ENCODE measurements at places on chromosomes 5 and 9. TPM values are rescaled to one million over a fixed set of nuclear protein-coding genes. Genes with fewer than 3 reads are reported as not detected.

DNA sequence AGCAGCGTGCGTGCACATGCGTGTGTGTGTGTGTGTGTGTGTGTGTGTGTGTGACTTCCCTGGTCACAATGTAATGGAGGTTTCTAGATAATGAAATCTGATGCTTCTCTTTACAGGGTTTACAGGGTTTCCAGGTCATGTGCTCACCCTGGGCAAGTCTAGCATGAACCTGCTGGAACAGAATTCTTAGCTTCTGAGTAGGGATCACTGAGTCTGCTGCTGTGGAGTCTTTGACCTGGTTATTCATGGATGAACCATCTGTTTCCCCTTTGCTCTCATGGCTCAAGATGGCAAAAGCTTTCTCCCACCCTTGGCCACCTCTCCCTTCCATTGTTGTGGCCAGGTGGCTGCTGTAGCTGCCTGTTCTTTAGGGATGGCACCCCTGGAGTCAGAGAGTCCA is 111.6 kb upstream of the SHB start:
- no peak overlapping the region for H3K4me3 ChIP-seq
- H3K36me3 ChIP-seq = no peaks in the 10 kb centered on the region
- H3K4me1 ChIP-seq = no peaks in the 10 kb centered on the region
- no peaks in the 10 kb centered on the region for H3K27me3 ChIP-seq

- DNase-seq = no peak
- H3K4me3 ChIP-seq = no peak overlapping the region
- H3K27ac ChIP-seq = no peak overlapping the region
- H3K36me3 ChIP-seq = no peaks in the 10 kb centered on the region
- H3K4me1 ChIP-seq = no peaks in the 10 kb centered on the region
Observed at GRCh38 chr9:70995511-70995910, 125.9 kb downstream of the TRPM3 start.

DNA sequence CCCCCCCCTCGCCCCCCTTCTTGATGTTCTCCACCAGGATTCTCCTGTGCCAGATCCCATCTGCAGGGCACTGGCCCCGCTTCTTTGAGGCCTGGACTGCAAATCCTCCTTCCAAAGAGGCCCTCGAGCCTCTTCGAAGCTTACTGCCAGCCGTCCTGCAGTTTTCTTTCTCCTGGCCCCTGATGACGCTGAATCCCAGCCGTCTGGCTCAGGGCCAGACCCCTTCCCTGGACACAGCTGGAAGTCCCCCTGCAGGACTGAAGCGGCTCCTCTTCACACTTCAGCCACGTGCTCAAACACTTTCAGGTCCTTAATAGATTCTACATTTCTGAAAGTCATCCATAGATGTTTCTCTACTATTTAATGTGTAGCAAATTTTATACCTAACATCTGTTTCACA is 121.5 kb downstream of the EHMT1 start:
- H3K36me3 ChIP-seq = peaks cover 25% of the 10 kb centered on the region
- no peak overlapping the region for H3K27ac ChIP-seq
- no peak for DNase-seq
- H3K27me3 ChIP-seq = no peaks in the 10 kb centered on the region
- H3K4me3 ChIP-seq = no peak overlapping the region

DNA sequence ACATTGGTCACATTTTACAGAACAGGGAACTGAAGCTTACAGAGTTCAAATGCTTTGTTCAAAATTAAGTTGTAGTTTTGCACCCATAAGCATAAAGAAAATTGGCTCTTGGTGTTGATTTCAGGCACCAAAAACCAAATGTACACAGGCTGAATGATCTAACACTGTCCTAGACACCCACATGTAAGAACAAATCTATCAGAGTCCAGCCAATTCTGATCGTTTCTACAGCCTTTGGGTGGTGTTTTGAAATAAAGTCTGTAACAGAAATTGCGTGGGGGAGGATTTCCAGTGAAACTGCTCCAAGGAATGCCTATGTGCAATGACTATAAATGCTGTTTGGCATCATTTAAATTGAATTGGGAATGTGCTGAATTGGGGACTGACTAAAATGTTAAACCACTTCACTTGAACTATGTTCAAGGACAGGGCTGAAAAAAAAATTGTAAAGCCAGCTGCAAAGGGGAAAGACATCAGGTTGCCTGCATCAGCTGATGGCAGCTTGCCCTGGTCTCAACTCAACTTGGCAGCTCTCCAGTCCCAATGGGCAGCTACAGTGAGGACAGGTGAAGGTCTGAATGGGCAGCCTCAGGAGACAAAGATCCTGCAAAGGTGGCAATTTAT is 92.2 kb upstream of the TRPC7 start:
- no peak overlapping the region for H3K27ac ChIP-seq
- H3K4me3 ChIP-seq = no peak overlapping the region
- no peak for DNase-seq
- H3K4me1 ChIP-seq = no peaks in the 10 kb centered on the region
- H3K36me3 ChIP-seq = no peaks in the 10 kb centered on the region

DNA sequence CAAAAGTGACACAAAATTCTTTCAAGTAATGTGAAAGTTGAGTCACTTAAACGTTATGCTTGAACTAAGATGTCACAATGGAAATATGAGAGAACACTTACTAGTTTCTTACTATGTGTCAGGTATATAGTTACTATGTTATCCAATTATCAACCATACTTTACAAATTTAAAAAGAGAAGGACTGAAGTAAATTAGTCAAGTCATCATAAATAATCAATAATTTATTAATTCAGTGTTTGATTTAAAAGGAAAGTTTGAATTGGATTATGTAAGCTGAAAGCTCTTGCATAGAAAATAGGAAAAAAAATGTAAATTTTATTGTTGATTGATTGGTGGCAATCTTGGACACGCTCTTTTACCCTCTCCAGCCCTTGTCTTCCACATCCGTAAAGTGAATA is 76.3 kb downstream of the GABRA1 start:
- no peak for DNase-seq
- no peaks in the 10 kb centered on the region for H3K4me1 ChIP-seq
- no peak overlapping the region for H3K4me3 ChIP-seq
- H3K27me3 ChIP-seq = peaks cover 7% of the 10 kb centered on the region
- H3K36me3 ChIP-seq = peaks cover 3% of the 10 kb centered on the region

- no peaks in the 10 kb centered on the region for H3K36me3 ChIP-seq
- H3K27me3 ChIP-seq = no peaks in the 10 kb centered on the region
- no peaks in the 10 kb centered on the region for H3K4me1 ChIP-seq
- no peak for DNase-seq
Observed at GRCh38 chr5:51908215-51908614, 525.0 kb downstream of the ISL1 start.

GRCh38 chr5:32538031-32538547 is 47.3 kb upstream of the SUB1 start:
- H3K27ac ChIP-seq = no peak overlapping the region
- DNase-seq = no peak
- peaks cover 4% of the 10 kb centered on the region for H3K4me1 ChIP-seq
- no peaks in the 10 kb centered on the region for H3K36me3 ChIP-seq
- H3K4me3 ChIP-seq = no peak overlapping the region

- no peaks in the 10 kb centered on the region for H3K27me3 ChIP-seq
- DNase-seq = no peak
- H3K36me3 ChIP-seq = no peaks in the 10 kb centered on the region
- peak overlapping the region; percentile 41 for H3K4me3 ChIP-seq
- peak overlapping the region; percentile 65 for H3K27ac ChIP-seq
Observed at GRCh38 chr9:134204991-134205578, 40.7 kb upstream of the RNU6ATAC start.

- no peak overlapping the region for H3K27ac ChIP-seq
- H3K27me3 ChIP-seq = no peaks in the 10 kb centered on the region
- no peak for DNase-seq
- no peak overlapping the region for H3K4me3 ChIP-seq
Observed at GRCh38 chr9:13990994-13991393, 322.9 kb downstream of the NFIB start.

GRCh38 chr5:138655530-138656190 is 80.5 kb upstream of the HSPA9 start:
- peaks cover 19% of the 10 kb centered on the region for H3K4me1 ChIP-seq
- H3K27ac ChIP-seq = no peak overlapping the region
- H3K4me3 ChIP-seq = no peak overlapping the region
- H3K36me3 ChIP-seq = no peaks in the 10 kb centered on the region
- DNase-seq = no peak

DNA sequence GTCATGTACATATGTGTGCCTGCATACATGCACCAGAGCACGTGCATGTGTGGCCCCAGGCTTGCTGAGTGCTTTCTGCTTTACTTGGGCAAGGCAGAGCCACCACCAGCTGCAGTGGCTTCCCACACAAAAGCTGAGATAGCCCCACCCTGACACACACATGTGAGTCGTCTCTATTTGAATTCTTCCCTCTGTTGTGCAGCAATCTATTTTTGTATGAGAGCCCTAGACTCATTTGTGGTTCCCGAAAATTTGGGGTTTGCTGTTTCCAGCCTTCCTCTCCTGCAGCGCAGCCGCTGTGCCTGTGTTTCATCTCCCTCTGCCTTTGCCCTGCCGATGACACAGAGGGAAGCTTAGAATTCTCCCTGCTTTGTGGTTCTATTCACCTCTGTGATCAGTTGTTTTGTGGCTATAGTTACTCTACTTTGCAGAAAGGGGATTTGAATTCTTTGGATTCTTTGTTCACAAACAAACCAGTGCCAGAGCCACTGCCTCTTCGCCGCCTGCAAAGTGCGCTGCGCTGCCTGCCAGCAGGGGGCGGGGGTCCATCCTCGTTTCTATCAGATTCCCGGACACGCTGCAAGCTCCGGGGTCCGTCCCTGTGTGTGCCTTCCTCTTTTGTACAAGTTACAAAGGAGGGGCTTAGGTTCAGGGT is 95.8 kb upstream of the DAP start:
- peaks cover 57% of the 10 kb centered on the region for H3K4me1 ChIP-seq
- no peaks in the 10 kb centered on the region for H3K27me3 ChIP-seq
- peak overlapping the region; percentile 4 for H3K27ac ChIP-seq
- no peaks in the 10 kb centered on the region for H3K36me3 ChIP-seq
- H3K4me3 ChIP-seq = peak overlapping the region; percentile 50

DNA sequence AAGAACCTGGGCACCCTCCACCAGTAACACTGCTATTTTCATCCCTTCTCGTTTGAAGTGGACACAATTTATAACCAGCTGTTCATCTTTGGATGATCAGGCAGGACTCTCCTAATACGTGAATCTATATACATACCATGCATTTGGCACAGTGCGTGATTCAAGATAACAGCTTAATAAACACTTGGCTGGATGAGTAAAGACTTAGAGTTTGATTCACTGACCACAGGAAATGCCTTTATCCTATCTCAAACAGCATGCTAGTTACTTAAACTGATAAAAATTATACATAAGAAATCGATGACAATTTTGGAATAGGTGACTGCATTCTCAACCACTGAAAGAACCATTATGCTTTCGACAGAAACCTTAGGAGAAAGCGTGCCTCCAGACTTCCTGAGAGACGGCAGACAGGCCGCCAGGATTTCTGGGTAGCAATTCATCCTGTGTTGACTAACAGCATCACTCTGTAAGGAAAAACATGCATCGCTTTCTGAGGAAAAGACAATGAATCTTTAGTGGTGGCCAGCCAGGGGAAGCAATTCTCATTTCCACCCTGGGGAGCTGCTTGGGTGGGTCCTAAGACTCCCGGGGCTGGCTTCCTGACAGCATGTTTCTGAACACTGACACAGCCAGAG is 9.7 kb downstream of the MRPL36 start:
- H3K27ac ChIP-seq = peak overlapping the region; percentile 86
- H3K4me3 ChIP-seq = no peak overlapping the region
- no peak for DNase-seq

DNA sequence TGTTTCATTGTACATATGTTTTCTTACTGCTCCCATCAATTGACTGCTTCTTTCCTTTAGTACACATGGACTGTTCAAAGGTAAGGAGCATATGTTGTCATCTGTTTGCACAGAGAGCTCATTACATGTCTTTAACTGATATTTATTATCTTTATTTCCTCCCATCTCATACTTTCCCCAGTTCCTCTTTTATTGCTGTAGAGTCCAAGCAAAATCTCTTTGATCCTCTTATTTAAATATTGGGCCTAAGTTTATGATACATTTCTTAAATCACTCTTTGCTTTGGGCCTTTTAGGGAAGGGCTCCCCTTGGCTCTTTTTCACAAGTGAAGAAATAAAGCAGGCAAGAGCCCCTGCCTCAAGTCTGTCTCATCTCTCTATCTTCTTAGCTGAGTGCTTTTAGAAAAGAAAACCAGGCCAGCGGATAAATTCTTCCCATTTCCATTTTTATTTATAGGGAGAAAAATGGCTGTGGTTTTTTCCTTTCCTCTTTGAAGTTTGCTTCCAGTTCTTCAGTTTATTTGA is 152.4 kb downstream of the DOCK2 start:
- no peak overlapping the region for H3K27ac ChIP-seq
- H3K27me3 ChIP-seq = peaks cover 4% of the 10 kb centered on the region
- H3K4me1 ChIP-seq = no peaks in the 10 kb centered on the region
- no peak overlapping the region for H3K4me3 ChIP-seq

PCDHB13 gene
- total RNA-seq = 3.6 TPM

CCDC180 gene
- 10.1 TPM for total RNA-seq

All from neural crest cell (in vitro differentiated cells).